ENCODE measurements at places on chromosomes 4 and X.

DNA sequence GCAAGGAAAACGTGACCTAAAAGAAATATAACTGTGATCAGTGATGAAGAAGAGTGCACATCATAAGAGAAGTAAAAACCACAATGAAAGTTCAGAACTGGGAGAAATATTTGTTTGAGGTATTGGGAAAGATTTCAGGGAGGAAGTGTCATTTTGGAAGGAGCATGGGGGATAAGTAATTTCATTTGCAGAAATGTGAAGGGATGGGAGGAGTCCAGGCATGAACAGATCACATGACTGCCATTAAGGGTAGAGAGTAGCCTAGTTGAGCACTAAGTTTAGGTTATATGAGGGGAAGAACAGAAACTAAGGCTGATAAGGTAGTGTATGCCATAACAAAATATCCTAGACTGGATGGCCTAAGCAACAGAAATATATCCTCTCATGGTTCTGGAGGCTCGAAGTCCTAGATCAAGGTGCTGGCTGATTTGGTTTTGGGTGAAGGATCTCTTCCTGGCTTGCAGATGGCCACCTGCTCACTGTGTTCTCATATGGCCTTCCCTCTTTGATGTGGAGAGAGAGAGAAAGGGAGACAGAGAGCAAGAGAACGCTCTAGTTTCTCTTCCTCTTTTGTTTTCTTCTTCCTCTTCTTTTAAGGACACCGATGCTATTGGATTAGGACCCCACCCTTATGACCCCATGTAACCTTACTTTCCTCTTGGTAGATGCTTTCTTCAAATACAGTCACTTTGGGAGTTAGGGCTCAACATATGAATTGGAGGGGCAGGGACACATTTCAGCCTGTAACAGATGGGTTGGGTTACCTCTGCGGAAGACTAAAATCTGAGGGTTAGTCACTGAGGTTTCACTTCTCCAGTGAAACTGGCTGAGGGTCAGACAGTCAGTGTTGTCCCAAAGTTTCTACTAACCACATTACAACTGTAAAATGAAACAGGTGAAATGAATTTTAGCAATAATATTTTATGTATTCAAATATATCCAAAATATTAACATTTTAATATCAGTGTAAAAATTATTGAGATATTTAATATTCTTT is 77.9 kb downstream of the EGF start:
- DNase-seq, result no peak

- no peak for DNase-seq
Observed at GRCh38 chr4:27271555-27271954, 410.9 kb downstream of the STIM2 start.

GRCh38 chrX:12865359-12865758 is 1.5 kb upstream of the TLR7 start:
- DNase-seq, result no peak

- no peak for DNase-seq
Observed at GRCh38 chr4:180717451-180718033, 1525.7 kb upstream of the TENM3 start.

DNA sequence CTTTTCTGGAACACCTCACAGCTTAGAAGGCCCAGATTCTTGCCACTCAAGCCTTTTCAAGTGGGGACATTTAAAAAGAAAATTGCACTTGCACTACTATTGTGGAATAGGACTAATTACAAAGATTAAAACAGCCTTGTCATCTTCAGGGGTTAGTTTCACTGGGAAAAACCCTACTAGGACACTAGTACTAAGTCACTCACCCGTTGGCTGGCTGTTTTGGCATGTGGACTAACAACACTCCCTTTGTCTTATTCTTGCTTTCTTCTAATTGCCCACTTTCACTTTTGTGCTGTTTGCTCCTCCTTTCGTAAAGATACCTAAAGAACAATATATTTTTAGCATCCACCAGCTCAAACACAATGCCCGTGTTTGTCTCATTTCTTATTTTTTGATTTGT is 200.9 kb upstream of the MID1 start:
- DNase-seq, result no peak
